ENCODE measurements at places on chromosomes 3 and 15.

DNA sequence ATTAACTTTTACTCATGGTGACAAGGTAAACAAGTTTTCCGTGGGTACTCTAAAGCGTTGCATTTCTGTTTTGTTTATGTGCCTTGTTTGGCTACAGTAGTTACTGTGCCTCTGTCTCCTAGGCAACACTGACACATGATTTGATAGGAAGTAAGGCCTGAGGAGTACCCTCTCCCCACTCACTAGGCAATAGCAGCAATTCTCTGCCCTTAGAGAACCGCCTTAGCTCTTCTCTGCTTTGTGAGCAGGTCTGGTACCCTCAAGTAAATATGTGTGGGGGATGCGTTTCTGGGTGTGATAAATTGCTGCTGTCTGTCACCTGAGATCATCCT is at the start of gene IL5RA:
Gene IL5RA, minus strand, starts transcription at position 76 of the 332 bp plus-strand sequence. CDS start 5,390 bp downstream, outside the sequence.
- no peak for DNase-seq

DNA sequence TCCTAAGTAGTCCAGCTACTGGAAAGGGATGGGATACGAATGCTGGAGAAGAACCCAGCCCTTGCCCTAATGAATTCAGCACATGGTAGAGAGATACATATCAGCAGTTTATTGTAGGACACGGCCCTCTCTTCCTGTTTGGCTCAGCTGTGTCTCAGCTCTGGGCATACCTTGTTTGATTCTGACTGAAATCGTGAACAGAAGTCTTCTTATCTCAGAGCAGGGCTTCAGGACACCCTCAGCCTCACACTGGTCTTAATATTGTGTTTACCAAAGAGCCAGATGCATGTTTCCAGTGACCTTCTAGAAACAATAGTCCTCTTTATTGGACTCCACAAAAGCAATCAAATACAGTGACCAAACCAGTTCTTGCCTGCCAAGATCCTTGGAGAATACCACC is 54.7 kb downstream of the FAM174B start:
- DNase-seq = no peak

DNA sequence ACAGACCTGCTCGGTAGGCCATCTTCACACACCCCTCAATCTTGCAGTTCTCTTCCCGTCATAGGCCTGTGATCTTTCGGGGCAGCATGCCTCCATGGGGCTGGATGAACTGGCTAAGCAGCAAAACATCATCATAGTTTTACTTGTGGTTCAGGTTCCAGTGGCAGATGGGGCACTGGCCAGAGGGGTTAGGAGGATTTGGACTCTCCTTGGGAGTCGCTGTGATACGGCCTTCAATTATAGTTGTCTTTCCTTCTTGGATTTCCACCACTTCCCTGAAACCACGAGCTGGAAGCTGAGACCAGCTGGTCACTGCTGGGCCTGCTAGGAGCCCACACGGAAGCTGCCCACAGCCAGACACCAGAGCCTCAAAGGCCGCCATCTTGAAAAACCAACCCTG is 15.7 kb downstream of the ZNF589 start:
- no peak for DNase-seq

DNA sequence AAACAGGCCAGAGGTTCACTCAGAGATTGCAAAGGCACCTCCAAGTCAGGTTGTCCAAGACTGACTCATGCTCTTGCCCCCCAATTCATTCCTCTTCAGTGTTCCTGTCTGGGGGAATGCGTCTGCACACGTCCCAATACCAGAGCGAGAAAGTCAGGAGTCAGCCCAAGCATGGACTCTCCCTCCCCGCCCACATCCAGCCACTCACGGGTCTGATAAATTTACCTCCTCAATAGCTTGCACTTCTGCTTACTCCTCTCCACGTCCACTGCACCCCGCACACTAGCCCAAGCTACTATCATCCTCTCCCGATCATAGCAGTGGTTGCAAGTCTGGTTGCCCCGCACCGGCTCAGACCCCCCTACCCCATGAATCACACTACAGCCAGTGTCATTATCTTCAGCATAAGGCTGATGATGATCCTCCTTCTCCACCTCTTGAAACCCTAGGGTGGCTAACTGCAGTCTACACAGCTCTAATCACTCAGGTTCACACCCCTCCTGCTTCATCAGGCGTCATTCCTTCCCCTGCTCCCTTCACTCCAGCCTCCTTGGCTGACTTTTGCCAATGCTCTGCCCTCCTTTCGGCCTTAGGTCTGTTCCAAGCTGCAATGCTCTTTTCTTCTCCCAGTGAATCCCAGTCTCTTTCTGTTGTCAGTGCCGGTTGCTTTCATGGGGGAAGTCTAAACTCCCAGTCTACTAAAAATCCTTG is 27.6 kb upstream of the MYO1E start:
- no peak for DNase-seq

DNA sequence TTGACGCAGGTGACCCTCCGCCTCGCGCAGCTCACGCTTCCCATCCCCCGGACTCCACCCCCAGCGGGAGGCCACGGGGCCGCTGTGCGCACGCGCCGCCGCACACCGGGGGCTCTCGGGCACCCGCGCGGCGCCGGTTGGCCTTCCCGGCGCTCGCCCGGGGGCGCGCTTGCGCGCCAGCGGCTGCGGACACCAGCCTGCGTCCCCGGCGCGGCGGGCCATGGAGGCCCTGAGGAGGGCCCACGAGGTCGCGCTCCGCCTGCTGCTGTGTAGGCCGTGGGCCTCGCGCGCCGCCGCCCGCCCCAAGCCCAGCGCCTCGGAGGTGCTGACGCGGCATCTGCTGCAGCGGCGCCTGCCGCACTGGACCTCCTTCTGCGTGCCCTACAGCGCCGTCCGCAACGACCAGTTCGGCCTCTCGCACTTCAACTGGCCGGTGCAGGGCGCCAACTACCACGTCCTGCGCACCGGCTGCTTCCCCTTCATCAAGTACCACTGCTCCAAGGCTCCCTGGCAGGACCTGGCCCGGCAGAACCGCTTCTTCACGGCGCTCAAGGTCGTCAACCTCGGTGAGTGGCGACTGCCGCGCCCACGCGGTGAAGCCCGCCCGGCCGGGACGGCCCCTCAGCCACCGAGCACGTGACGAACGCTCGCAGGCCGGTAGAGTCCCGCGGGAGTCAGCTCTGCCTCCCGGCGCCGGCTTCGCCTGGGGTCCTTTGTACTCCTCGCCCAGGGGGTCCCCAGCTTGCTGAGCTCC is at the start of gene C15orf61:
Gene C15orf61, plus strand, starts transcription at position 103 of the 754 bp plus-strand sequence. Its CDS starts 118 bp downstream, at position 221.
- peak; percentile 87 for DNase-seq

- no peak for DNase-seq
Measured at GRCh38 chr15:67109141-67110034, 44.0 kb downstream of the SMAD3 start.

DNA sequence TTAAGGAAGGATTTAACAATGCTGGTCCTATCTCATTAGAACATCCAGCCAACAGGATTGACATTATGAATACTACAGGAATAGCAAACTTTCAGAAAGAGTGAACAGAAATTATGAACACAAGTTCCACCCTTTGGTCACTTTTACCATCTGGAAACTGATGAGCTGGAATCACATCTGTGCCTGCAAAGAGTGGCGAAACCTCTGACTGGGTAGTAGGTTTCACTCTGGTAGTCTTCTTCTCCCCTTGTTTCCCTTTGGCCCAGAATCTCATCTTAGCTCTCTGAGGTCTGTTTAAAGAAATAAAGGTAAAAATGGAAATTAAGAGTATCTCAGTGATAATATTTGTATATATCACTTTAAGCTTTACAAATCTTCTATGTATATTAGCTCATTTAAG is 73.1 kb downstream of the NR2E3 start:
- DNase-seq = no peak

DNA sequence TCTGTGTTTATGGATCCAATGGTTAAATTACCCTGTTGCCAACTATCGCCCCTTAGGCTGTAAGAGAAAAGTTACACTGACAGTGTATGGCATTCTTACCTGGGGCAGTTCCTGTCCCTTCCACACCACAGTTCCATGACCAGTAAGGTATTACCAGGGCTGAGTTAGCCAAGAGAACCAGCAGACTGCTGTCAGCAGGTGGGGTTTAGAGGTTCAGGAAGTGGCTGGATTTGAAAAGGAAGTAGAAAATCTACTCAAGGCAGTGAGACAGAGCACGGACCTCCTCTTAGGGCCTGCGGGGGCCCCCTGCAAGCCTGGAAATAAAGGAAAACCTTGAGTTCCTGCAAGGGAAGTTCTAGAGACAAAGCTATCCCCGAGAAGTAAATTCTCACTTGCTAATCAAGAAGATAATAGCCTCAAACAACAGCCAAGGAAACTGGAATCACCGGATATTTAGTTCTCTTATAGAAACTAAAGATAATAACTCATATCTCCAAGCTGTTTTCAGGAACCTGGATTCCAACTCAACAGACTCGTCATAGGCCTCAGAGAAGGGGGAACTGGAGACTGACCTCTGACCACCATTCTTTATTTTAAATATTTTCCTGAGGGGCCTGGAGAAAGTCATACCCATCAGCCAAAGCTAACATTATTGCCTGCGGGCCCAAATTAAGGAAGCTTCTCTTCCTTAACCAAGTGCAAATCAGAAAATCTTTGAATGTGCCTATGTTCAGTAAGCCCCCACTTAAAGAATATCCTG is 161.7 kb downstream of the ANXA2 start:
- DNase-seq = no peak

DNA sequence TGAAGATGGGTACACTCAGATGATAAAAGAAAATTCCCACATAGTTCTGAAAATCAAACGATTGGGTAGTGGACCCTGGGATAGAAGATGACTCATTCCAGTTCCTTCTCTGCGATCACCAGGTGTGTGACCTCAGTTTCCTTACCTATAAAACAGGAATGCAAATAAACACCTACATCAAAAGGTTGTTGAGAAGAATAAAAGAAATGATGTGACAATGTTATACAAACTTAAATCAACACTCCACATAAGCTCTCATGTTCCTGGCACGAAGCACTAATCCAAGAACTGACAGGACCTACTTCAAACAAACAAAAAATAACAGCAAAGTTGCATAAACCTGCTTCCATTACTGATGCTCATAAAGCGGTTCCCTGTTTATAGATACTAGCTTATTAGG is 69.2 kb downstream of the RORA start:
- DNase-seq = no peak

GRCh38 chr3:190073264-190074008 is 47.3 kb downstream of the P3H2 start:
- no peak for DNase-seq

GRCh38 chr3:16236856-16237393 is 27.8 kb downstream of the DPH3 start:
- DNase-seq = no peak

- no peak for DNase-seq
Measured at GRCh38 chr3:180416111-180416594, 185.8 kb upstream of the TTC14 start.

All from activated CD4-positive, alpha-beta T cell treated with anti-CD3 and anti-CD28 coated beads for 48 hours (primary cell).